ENCODE measurements at places on chromosomes 2 and 18.
A peak's percentile ranks its signal among the peaks of the same experiment; 100 is the strongest.

DNA sequence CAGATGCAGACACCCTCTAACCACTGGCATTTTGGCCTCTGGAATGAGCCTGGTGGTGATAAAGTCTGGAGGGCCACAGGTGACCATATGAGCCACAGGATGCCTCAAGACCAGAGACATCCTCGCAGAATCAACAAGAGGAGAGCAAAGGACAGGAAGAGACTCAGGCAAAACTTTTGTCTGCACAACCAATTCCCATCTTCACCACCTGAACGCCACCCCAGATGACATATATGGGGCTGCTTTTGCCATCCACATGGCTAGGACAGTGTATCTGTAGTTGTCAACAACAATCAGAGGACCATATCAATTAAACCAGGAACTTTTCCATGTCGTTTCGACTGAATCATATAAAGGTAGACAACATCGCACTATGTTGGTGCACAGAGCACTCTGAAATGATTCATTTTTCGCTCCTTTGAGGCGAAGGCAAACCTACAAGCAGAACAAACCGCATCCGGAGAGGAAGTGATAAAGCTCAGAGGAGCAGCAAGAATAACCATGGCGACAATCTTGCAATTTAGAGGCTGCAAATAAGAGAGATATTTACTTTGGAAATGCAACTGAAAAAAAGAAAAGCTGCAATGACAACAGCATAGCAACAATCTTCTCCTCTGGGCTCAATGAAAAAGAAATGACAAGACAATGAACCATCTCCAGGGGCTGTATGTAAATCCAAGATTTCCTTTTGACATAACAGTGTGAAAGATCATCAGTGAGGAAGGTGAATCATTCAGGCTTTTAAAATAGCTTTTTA is 204.5 kb downstream of the ARL4C start:
- DNase-seq, result peak; percentile 47

DNA sequence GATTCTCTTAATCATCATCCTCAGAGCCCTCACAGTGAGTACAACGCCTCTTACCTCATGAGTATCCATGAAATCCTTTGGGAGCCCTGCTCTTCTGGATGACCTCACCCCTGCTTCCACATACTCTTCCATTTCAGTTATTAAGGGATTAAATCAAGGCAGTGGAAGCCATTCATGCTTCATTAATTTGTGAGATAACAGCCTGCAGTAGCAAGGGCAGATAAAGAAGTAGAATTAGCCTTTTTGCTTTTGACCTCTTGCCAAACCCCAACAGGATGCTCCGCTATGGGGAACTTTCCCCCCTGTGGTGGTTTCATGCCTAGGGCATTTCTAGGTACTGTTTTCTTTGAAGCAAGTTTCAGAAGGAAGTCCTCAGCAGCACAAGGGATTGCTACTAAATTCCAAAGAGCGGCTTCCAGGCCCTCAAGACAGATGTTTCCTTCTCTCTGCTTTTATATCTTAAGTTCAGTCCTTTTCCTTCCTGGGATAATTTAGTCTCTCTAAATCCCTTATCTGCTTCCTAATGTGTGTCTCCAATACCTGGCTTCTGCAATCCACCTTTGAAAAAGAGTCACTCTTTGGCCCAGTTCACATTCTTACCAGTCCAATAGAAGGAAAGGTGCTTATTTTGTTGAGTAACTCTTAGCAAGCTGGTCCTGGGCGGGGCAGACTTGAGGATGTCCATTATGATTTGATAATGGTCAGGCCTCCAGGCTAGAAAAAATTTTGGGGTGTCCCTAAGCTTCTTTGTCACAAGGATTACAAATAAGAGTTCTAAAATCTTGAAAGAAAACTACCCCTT is 76.9 kb downstream of the MYO1B start:
- DNase-seq, result peak; percentile 16

- no peak for DNase-seq
These were observed 172.9 kb upstream of the SIX3 start for GRCh38 chr2:44768438-44769236.

- no peak for DNase-seq
These were observed 17.3 kb upstream of the TTR start for GRCh38 chr18:31574359-31574758.

DNA sequence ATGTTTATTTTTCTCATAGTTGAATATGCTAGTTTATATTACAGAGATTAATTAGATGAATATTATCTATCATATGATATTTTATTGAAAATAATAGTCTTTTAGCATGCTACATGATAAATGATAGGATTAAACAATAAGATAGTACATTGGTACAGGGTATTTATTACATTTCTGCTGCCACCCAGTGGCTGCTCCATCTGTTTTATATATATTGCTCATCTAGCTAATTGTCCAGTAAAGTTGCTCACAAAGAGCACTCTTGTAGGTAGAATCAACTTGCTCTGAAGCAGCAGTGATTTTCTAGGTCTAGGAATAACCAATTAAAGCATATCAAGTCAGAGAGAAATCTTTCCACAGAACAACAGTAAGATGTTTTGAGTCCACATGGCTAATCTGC is 183.3 kb downstream of the ASXL3 start:
- no peak for DNase-seq

- no peak for DNase-seq
These were observed 367.6 kb downstream of the RND3 start for GRCh38 chr2:150119819-150120218.

DNA sequence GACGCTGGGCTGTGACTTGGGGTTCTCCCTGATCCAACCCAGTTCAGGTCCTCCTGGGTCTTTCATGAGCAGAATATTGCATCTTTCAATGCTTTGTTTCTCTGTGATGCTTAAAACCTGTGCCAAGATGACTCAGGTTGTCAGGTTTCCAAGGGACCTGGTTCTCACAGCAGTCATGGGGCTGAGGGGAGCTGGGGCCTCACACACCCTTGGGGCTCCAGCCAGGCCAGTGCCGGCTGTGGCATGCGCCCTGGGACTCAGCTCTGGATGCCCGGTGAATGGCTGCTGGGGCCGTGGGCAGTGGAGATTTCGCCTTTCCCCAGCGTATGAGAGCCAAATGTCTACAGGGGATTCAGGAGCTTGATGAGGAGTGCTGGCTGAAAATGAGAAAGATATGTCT is 29.6 kb downstream of the EDAR start:
- DNase-seq, result no peak
